ENCODE measurements at places on chromosomes 4 and X. TPM values are rescaled to one million over a fixed set of nuclear protein-coding genes. Genes with fewer than 3 reads are reported as not detected.

GRCh38 chr4:127045861-127046260 is 586.9 kb upstream of the INTU start:
- no peak for DNase-seq

The HSFX3 gene
- total RNA-seq = not detected

GRCh38 chr4:184309241-184310170 is 91.8 kb upstream of the ENPP6 start:
- no peak for DNase-seq

The UBL4A gene
- 35.9 TPM for total RNA-seq

GRCh38 chr4:168240821-168241220 is 77.7 kb downstream of the DDX60 start:
- DNase-seq = no peak

- DNase-seq = peak; percentile 64
Observed at GRCh38 chr4:242121-242848, 63.0 kb downstream of the ZNF732 start.

The MAGEB10 gene
- not detected for total RNA-seq

GRCh38 chr4:141541851-141542250 is 94.5 kb upstream of the IL15 start:
- no peak for DNase-seq

The GPR119 gene
- total RNA-seq = not detected

The GABRB1 gene
- total RNA-seq = not detected

GRCh38 chr4:100557306-100557705 is 39.5 kb upstream of the EMCN start:
- no peak for DNase-seq

DNA sequence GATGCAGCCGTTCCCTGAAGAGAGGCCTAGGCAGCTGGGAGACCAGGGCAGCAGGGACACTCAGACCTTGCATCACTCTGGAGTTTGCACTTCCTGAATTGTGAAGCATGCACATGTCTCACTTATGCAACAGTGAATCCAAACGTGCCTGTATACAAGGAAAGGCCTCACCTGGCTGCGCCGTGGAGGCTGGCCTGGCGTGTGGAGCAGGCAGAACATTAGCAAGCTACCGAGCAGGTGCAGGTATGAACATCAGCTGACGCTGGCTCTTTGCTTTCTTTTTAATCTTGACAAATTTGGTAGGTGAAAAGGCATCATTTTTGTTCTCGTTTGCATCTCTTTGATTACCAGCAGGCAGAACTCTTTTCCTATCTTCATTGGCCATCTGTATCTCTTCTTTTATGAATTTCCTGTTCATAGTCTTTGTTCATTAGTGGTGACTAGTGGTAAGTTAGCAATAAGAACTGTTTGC is 37.1 kb upstream of the IRAK1 start:
- no peak for DNase-seq

GRCh38 chr4:145882604-145883003 is 56.0 kb downstream of the ZNF827 start:
- DNase-seq = no peak

DNA sequence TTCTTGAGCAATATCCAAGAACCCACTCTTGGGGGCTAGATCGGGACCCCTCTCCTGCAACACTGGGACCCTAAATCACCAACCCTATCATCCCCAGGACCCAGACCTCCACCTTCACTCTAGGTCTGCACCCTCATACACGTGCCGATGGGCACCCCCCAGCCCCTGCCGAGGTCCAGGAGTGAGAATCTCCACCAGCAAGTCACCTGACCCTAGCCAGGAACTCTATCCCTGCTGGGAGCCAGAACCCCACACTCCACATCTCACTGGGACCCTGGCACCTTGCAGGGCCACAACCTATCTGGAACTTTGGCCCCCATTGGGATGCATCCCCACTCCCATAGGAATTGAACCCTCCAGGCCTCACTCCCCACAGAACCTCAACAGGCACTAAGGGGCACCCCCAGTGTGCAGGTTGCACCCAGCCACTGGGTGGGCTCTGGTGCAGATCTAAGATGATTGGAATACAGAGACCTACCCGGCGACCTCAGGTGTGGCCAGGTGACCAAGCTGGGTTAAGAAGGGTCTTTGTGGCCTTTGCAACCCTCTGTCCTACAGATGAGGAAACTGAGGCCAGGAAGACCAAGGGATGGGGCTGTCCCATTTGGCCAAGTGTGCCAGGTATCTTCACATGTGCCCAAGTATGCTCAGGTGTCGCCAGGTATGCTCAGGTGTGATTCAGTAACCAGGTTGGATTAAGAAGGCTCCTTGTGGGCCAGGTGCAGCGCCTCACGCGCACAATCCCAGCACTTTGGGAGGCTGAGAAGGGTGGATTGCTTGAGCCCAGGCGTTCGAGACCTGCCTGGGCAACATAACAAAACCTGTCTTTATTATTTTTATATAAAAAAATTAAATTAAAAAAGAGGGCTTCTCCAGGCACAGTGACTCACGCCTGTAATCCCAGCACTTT is 3.1 kb upstream of the DHRSX start:
- DNase-seq = no peak

DNA sequence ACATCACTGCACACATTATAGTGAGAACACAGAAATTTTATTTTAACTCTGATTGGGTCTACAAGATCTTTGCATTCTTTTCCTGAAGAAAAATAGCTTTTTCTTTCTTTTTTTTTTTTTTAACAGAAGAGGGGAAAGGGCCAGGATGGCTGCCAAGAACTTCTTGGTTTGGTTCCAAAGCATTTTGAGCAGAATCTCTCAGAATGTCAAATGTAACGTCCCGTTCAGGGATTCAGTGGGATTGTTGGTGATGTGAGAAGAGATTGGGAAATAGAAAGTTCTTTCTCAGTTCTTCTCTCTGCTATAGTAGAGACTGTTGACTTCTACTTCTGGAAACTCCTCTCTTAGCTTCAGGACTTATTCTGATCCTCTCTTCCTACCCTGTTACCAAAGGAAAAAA is 70.9 kb upstream of the CBR4 start:
- no peak for DNase-seq

GRCh38 chr4:112082954-112083586 is 62.2 kb upstream of the FAM241A start:
- no peak for DNase-seq

- DNase-seq = no peak
Observed at GRCh38 chr4:87405211-87405820, 14.3 kb upstream of the HSD17B11 start.

The SPACA5 gene
- not detected for total RNA-seq

The VCX2 gene
- total RNA-seq = not detected

DNA sequence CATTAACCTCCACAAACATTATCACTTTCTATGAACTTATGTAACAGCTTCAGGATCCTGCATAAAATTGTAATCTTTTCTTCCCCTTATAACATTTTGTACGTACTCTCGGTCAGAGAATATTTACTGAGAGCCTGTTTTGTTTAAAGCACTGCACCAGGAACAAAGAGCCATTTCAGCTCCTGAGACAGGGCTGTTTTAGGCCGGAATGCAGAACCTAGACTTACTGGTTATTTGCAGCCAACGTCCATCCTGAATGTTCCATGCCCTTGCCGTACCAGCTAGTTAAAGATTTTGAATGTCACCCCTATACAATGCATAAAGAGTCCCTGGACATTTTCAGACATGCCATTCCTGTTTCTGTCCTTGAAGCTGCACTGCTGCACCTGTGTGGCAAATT is 248.8 kb downstream of the PCDH7 start:
- DNase-seq = no peak
